ENCODE measurements at places on chromosomes 13 and 19.

GRCh38 chr19:18161636-18162002 is 8.7 kb downstream of the PIK3R2 start:
- no peak for DNase-seq

DNA sequence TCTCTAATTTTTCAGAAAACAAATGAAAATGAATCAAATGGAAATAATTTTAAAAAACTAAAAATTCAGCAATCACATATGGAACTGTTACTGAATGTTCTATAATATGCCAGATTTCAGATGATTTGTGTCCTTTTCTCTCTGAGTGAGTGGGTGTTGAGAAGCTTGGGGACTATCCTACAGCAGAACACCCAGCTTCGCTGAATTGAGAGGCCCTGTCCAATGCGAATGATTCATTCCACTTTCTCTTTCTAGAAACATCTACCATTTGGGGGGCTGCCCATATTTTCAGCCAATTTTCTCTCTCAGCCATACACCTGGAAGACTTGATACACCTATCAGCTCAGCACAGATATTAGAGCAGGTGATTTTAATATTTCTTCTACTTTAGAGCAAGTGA is 1666.7 kb downstream of the EFNB2 start:
- no peak for DNase-seq

- no peak for DNase-seq
Observed at GRCh38 chr19:45102481-45102880, 9.5 kb downstream of the PPP1R37 start.

DNA sequence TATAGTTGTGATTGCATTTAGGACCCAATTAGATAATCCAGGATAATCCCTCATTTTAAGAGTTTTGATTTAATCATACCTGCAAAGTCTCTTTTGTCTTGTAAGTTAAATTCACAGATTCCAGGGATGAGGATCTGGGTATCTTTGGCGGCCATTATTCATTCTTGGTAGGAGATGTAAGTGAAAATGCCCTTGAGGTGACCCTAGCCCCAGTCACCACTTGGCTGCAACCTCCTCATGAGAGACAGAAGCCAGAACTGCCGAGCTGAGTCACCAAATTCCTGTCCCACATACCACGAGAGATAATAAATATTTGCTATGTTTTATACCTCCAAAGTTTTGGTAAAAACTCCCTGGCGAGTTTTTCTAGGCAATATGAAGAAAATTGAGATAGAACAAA is 389.4 kb downstream of the RFC3 start:
- no peak for DNase-seq

DNA sequence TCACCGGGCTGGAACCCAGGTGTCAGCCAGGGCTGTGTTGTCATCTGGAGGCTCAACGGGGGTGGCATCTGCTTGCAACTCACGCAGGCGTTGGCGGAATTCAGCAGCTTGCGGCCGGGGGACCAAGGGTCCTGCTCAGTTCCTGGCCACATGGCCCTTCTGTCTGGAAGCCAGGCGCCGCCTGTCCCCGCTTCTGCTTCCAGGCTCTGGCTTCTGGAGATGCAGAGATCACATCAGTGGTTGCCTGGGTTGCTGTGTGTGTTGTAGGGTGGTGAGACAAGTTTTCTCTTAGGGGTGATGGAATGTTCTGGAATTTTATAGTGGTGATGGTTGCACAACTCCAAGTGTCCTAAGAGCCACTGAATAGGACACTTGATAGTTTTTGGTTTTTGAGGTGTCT is 5.0 kb downstream of the ADAT3 start:
- no peak for DNase-seq

DNA sequence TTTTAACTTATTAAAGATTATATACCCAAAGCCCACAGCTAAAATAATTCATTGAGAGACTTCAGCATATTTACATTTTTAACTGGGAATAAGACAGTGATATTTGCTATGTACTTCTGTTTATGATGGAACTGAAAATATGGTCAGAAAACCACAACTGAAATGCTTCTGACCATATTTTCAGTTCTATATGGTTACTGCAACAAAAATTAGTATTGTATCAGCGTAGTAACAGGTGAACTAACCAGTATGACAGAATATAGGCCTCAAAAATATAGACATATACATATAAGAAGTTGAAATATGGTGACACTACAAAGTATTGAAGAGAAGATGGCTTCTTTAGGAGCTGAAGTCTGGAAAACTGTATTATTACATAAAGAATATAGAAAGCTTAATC is 857.4 kb downstream of the OLFM4 start:
- no peak for DNase-seq

All from activated B cell treated with CpG ODN at 0.5 μM for 24 hours (primary cell).